Fibroblast of mammary gland (primary cell): ENCODE measurements at places on chromosomes 4 and X.
A peak's percentile ranks its signal among the peaks of the same experiment; 100 is the strongest.

GRCh38 chr4:99131378-99131777 is 12.7 kb downstream of the ADH4 start:
- DNase-seq: no peak

GRCh38 chr4:73776321-73776729 is 36.0 kb downstream of the CXCL8 start:
- peak; percentile 98 for DNase-seq

GRCh38 chrX:67435536-67435935 is 108.3 kb upstream of the AR start:
- no peak for DNase-seq

DNA sequence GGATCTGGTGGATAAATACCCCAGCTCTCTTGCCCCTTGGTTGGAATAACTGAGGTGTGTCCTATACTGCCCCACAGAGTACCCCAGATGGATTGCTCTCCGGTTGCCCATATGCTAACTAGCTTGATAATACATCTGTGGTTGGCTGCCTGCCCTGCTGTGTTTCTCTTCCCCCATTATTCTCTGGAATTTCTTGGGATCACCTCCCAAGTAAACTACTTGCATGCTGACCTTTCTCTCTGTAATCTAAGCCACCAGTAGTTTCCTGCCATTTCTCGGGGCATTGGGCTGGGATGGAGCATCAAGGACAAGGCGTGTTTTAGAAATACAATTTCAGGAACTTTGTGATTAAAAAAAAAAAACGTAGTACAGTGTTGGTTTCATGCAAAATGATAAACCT is 25.2 kb downstream of the PPP1R2C start:
- no peak for DNase-seq

DNA sequence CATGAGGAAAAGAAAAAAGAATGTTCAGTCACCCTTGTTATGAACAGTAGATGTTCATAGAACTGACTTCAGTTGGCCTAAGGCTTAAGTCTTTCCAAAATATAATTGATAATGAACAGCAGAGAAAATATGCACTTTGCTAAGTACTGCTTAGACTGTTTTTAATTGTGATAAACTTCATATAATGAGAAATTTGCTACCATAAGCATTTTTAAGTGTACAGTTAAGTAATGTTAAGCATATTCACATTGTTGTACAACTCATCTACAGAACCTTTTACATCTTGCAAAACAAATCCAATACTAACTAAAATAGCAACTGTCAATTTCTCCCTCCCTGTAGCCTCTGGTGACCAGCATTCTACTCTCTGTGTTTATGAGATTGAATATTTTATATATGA is 792.2 kb upstream of the LCORL start:
- no peak for DNase-seq

- DNase-seq: peak; percentile 41
Measured at GRCh38 chrX:12961196-12961718, 13.7 kb upstream of the TMSB4X start.

DNA sequence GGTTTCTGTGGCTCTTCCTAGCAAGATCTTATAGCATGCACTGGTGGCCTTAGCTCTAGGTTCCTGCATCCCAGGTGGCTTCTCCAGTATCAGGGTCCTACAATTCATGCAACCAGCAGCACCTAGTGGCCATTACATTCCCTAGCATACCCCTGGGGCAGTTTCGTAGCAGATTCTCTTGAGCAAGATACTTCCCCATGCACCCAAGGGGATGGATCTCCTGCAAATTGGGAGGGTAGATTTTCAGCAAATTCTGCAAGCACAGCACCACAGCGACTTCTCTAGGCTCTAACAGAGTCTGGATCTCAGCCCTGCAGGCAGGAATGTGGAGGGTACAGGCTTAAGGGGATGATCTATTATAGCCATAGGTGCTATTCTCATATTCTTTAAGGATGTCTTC is 13.1 kb upstream of the SLC9B1 start:
- DNase-seq: peak; percentile 31

DNA sequence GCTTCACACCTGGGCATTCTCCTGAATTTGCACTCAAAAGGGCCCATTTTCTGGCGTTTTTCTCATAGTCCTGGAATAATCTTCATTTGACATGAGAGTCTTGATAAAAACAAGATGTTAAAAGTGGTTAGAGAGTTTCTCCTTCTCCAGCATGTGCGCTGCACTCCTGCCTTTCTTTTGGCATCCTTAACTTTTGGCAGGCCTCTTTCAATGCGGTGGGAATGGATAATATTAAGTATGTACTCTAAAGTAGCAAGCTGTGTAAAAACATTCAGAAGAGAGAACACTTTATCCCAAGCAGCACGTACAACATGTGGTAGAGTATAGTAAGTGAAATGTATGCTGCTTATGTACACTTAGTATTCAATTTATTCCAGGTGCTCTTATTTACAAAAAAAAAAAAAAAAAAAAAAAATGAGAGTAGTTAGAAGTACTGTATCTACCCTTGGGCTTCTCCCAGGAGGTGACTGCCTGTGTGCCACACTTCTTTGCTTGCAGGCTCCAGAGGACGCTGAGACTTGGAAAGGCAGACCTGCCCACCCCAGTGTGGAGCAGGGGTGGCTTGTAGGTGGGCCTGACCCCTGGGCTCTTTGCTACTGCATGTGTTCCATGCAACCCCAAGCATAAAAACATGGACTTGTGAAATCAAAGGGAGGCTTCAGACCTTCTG is 3.9 kb downstream of the FGF2 start:
- peak; percentile 66 for DNase-seq

DNA sequence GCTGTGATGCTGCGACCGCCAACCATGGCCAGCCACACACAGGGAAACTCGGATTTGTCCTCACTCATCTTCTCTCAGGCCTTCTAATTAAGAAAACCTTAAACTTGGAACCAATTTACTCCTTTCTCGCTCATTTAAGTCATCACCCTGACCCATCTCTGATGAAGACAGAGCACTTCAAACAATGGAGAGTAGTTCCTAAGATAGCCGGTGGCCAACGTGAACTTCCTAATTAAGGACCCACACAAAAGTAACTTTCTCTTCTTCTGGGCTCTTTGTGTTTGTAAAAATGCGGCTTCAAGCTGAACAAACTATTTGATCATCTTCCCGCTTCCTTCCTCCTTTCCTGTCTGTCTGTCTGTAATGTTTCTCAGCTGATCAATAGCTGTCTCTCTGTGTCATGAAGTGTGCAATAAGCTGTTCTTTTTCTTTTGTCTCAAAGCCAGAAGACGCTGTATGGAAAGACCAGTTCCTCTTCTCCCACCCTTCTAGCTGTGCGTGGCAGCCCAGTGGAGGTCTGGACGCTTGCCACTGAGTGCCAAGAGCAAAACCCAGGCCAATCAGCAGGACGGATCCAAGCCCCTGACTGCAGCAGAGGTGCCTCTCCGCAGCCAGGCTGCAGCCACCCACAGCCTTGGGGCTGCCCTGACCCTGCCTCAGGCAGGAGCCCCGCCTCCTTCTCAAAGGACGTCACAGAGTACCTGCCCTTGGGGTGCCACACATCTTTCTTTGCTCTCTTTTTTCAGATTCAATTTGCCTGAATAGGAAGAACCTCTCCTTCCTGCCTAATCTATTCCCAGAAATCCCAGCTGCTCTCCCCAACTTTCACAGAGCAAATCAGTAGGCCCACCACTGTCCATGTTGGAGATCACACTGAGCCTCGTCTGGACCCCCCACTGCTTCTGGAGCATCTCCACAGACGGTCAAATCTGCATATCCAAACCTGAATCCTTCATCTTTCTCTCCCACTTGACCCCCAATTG is 59.3 kb downstream of the MAML3 start:
- no peak for DNase-seq

GRCh38 chrX:68249401-68249831 is 183.9 kb downstream of the OPHN1 start:
- peak; percentile 51 for DNase-seq

DNA sequence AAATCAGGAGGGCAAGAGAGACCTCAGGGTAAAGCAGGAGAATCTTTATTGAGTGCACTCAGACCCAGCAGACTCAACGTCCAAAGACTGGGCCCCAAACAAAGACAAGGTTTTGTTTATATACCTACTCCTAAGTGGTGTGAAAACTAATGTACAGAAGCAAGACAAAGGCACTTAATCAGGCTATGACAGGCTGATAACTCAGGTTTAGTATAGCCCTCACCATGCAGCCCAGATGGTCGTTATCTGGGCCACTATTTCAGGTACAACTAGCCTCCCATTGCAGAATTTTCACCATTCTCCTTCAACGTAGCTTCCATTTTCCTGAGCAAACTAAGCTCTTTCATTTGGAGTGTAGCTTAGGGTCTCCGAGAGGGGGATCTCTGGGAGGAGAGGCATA is 36.9 kb downstream of the SULT1E1 start:
- DNase-seq: no peak

DNA sequence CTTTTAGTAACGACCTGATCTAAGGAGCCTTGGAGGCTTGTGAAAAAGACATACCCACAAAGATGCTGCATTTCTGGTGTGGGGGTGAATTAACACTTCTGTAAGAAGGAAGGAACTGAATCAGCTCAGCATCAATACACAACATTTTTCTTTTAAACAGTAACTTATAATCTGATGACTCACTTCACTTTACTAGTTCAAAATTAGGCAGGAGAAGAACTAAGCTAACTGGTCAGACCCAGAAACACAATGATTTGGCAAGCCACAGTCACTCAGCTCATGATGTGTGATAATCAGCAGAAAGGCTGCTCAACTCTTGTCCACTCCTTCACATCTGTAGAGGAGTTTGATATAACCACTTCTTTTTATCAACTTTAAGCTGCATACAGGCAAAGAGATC is 4.6 kb downstream of the MMAA start:
- DNase-seq: peak; percentile 52

GRCh38 chrX:19556202-19556601 is 40.9 kb upstream of the MAP3K15 start:
- no peak for DNase-seq

- peak; percentile 86 for DNase-seq
Measured at GRCh38 chr4:25915353-25915705, 1.3 kb downstream of the SMIM20 start.
